Activated CD4-positive, alpha-beta T cell treated with anti-CD3 and anti-CD28 coated beads, Interleukin-2, amount 10 ng/mL, durations not matched to agents 24 days and 14 days (primary cell): ENCODE measurements at places on chromosomes 6 and 20. TPM values are rescaled to one million over a fixed set of nuclear protein-coding genes. Genes with fewer than 3 reads are reported as not detected.

DNA sequence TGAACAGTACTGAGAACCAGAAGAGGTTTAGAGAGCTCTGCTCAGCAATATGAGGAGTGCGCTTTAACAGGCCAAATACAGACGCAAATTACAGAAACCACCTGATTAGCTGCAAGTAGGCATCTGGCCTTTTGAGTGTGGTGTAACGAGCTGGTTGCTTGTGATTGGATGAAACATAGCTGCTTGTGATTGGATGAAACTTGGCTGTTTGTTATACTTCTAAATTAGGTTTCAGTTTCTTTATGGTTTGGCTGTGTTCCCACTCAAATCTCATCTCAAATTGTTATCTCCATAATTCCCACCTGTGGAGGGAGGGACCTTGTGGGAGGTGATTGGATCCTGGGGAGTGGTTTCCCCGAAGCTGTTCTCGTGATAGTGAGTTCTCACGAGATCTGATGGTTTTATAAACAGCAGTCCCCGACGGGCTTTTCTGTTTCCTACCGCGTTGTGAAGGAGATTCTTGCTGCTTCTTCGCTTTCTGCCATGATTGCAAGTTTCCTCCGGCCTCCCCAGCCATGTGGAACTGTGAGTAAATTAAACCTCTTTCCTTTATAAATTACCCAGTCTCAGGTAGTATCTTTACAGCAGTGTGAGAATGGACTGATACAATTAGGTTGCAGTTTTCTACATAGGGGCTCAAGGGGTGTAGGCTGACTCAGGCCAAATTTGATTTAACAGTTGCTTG, 655.9 kb upstream of the MAN1A1 start:
- no peak for DNase-seq

Gene KIAA1755
- total RNA-seq: not detected in 2 replicates

Gene SPTLC3
- 0.26 and 0.33 TPM in 2 replicates for total RNA-seq

Gene C4A
- 2.7 and 3.3 TPM in 2 replicates for total RNA-seq

DNA sequence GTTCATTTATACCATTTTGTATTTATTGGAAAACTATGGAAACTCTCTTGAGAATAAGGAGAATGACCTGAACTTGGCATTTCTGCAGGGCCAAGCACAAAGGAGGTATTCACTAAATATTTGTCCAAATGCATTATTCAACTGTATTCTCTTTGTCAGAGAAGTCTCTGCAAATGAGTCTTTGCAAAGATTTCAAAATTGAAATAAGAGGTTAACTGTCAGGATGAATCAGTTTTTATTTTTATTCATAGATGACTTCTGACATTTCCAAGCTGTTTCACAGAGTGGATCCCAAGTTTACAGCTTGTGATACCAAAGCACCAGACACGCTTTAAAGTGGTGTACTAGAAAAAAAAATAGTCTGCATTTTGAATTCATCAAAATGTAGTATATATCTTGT, 131.6 kb downstream of the UTRN start:
- no peak for DNase-seq

Gene ZHX3
- 11.2 and 11.7 TPM in 2 replicates for total RNA-seq

- DNase-seq: peak; percentile 72
Observed at GRCh38 chr6:44128020-44128917, 915 bp downstream of the TMEM63B start.

DNA sequence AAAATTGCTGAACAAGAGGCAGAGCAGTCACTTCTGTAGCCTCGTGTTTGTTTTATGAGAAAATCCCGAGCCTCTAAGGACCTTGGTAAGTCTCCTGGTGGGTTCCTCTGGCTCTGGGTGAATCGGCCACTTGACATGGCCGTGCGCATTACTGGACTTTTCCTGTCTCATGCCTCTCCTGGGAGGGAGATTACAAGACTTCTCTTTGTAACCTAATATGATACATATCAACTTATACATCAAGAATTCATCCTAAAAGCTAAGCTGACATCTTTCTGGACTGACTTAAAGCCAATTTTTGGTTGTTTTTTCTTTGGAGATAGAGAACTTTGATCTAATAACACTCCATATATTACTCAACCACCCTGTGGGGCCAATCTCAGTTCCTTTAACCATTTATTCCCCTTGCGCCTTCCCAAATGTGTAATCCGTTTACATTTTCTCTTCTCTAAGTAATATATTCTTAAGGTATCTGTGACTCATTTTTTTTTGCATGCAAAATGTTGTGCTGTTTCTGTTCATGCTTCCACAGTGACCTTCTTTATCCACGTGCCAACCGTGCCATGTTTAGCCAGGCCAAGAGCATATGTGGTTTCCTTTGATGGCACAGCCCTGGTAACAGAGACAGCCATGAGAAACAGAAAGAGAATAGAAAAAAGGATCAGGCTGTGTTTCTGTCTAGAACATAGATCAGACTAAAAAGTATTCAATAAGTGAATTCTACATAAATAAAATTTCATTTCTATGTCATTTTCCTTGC, 47.5 kb upstream of the JAG1 start:
- no peak for DNase-seq

Gene PHACTR1
- 0.09 and 0.26 TPM in 2 replicates for total RNA-seq

GRCh38 chr20:7463290-7463689, 477.0 kb downstream of the HAO1 start:
- DNase-seq: no peak

Gene ZNF391
- 0.70 and 0.92 TPM in 2 replicates for total RNA-seq

Gene ENPP3
- total RNA-seq: 1.4 and 2.3 TPM in 2 replicates

- no peak for DNase-seq
Observed at GRCh38 chr6:35582315-35582714, 69.6 kb upstream of the TULP1 start.

DNA sequence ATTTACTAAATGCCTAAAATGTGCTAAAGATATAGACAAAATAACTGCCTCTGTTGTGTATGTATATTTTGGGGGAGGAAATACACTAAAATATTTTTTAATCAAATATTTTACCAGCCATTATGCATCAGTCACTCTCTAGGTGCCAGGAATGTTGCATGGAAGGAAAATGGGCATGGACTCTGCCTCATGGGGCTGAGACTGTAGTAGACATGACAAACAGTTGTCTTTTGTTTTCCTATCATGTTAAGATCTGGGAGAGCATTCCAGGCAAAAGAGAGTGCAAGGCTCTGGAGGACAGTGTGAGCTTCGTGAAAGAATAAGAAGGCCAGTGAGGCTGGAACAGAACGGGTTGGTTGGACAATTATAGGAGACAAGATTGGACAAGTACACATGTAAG, 26.5 kb downstream of the HLA-DOB start:
- no peak for DNase-seq

DNA sequence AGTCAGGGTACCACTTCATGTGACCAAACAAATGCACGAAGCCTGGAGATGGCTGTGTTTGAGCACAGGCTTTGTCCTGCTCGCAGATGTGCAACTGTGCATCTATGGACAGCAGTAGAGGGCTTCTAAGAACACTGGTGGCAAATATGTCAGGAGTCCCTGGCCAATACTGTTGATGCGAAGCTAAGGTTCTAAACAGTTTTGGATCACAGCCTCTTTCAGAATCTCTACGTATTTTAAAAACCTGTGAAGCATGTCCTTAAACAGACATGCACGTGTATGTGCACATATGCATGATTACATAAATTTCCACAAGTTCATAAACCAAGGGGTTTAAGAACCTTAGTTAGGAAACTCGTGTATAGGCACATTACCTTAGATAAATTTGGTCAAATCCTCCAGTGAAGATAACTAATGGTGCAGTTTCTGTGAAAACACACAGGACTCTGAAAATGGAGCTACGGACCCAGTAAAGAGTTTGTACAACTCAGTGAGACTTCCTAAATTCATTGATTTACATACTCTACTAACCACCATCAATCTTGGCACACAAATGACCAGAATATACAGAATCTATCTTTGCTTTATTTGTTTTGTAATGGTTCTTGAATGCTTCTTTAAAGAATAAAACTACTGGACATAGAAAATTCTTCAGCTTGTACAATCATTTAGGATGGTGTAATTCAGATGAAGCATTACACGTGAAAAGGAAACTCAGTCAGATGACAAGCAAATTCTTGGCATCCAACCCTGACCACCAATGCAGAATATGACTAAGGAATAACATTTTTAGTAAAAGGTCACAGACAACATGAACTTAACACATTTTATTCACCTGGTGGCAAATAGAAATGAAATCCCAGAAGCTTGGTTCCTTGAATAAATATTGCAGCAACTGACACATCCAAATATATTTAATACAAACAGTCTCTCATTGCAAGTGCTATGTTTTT, 27.4 kb downstream of the KCNQ5 start:
- DNase-seq: no peak

Gene POPDC3
- not detected in 2 replicates for total RNA-seq

GRCh38 chr6:78948785-78949184, 81.4 kb downstream of the IRAK1BP1 start:
- no peak for DNase-seq

Gene GSTA4
- total RNA-seq: 28.7 and 32.1 TPM in 2 replicates

Gene CCDC170
- total RNA-seq: not detected in 2 replicates

- no peak for DNase-seq
Observed at GRCh38 chr20:24004471-24004870, 15.9 kb upstream of the GGTLC1 start.

GRCh38 chr20:2283706-2284423, 11.9 kb upstream of the TGM3 start:
- no peak for DNase-seq

Gene UBE3D
- total RNA-seq: 8.6 and 9.3 TPM in 2 replicates

DNA sequence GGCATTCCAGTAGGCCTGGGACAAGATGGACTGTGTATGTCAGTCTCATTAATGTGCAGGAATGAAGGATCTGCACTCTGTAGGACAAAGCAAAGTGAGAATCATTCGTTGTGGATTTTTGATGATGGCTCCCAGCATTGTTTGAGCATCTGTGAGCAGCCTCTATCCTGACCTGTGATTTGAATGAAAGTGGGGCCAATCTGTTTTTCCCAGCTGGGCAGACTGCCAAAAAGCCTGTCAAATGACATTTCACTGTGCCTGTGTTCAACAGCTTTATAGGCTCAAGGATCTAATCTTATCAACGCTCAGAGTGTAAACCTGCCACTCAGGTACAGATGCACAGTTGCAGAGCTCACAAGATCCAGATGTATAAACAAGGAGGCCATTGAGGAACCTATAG, 86.7 kb upstream of the SYNDIG1 start:
- no peak for DNase-seq

GRCh38 chr6:111668410-111668809, 62.7 kb upstream of the TRAF3IP2 start:
- DNase-seq: no peak

Gene CRNKL1
- 22.7 and 25.1 TPM in 2 replicates for total RNA-seq

Gene SLC22A2
- not detected in 2 replicates for total RNA-seq

DNA sequence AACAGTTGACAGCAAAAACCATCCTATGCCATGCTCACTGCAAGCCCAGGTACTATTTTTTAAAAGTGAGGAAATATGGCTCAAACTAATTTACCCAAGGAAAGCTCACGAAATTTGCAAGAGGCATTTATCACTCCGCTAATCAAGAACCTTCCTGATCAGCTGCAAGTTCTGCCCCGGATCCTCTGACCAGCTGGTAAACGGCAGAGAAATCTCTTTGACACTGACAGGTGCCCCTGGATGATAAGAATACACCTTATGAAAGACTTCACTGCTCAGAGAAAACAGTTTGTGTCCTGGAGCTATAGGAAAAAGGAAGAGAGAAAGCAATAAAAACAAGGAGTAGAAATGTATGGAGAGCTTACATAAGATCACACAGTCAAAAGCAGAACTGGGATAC, 6.4 kb downstream of the CNKSR3 start:
- DNase-seq: no peak

Gene SPATS1
- not detected in 2 replicates for total RNA-seq

Gene ANKRD6
- 2.4 and 2.8 TPM in 2 replicates for total RNA-seq

Gene MROH8
- total RNA-seq: 0.63 and 1.3 TPM in 2 replicates

- no peak for DNase-seq
Observed at GRCh38 chr6:28001751-28002150, 44.7 kb downstream of the OR2B6 start.

- no peak for DNase-seq
Observed at GRCh38 chr6:124512431-124512830, 449.8 kb upstream of the RNF217 start.

- no peak for DNase-seq
Observed at GRCh38 chr20:36355469-36356171, 49.5 kb downstream of the DLGAP4 start.

DNA sequence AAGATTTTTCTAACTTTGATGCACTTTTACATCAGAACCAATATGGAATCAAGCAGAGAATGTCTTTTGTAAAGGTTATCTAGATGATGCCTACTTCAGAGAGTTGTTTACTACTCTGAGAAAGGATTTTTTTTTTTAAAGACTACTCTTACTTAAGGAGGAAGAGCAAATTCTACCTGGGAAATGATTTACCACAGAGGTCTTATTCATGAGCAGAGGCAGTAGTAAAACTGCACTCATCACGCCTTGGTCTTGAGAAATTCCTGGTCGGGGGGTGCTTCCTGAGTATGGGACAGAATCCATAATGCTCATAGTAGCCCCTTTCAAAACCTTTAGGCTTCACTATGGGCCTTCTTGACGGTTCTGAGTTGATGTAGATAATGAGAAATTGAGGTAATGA, 241.8 kb upstream of the PREP start:
- no peak for DNase-seq

GRCh38 chr6:106574741-106575458, 54.4 kb downstream of the RTN4IP1 start:
- no peak for DNase-seq

- DNase-seq: peak; percentile 61
Observed at GRCh38 chr6:84773431-84774156, 9.2 kb upstream of the TBX18 start.

GRCh38 chr20:57717797-57718196, 8.0 kb upstream of the PMEPA1 start:
- no peak for DNase-seq

Gene SIGLEC1
- not detected in 2 replicates for total RNA-seq

DNA sequence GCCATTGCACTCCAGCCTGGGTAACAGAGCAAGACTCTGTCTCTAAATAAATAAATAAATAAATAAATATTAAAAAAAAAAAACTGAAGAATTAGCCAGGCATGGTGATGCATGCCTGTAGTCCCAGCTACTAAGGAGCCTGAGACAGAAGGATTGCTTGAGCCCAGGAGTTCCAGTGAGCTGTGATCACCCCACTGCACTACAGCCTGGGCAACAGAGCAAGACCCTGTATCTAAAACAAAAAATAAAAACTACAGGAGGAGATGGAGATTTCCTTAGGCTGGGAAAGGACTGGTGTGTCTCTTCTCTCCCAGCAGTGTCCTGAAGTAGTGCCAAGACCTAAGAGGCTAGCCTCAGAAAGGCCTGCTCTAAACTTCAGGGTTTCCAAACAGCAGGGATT, 8.1 kb upstream of the GTF3C6 start:
- DNase-seq: no peak

DNA sequence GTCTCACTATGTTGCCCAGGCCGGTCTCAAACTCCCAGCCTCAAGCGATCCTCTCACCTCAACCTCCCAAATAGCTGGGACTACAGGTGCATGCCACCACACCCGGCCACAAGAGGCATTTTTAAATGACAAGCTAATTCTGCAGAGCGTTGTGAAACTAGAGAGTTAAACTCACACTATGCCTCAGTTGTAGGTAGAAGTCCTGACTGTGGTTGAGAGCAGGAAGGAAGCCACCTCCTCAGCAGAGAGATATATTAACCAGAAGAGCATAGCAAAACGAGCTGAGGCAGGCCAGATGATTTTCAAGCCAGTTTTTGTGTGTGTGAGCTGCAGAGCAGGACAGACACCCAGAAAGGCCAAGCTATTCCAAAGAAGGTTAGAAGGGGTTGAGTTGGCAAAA, 150.3 kb downstream of the MBOAT1 start:
- no peak for DNase-seq
